ENCODE measurements at places on chromosomes 6 and 20. TPM values are rescaled to one million over a fixed set of nuclear protein-coding genes. Genes with fewer than 3 reads are reported as not detected.

DNA sequence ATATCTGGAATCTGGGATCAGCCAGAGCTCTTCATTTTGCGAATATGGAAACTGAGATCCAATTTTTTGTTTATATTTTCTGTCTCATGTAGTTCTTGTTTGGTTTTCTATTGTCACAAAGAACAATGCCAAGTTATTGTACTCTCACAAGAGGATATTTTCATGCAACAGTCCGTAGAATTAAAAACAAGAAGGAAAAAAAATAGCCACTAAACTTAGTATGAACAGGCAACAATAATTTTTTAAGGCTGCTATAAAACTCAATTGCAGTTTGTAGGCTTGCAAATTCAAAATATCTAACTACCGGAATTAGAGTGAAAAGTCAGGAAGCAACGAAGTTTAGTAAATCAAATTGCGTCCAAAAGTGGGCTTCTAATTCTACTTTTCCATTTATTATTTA is 1.2 kb downstream of the POPDC3 start:
- no peaks in the 10 kb centered on the region for H3K36me3 ChIP-seq
- no peak overlapping the region for H3K27ac ChIP-seq
- H3K27me3 ChIP-seq = peaks cover 2% of the 10 kb centered on the region
- peaks cover 3% of the 10 kb centered on the region for H3K4me1 ChIP-seq

Gene COL11A2
- total RNA-seq = 3.8 TPM

Gene SFTA2
- total RNA-seq = not detected

- no peak overlapping the region for H3K4me3 ChIP-seq
- H3K36me3 ChIP-seq = peaks cover 12% of the 10 kb centered on the region
- no peak for DNase-seq
- no peak overlapping the region for H3K27ac ChIP-seq
- H3K4me1 ChIP-seq = peaks cover 4% of the 10 kb centered on the region
Measured at GRCh38 chr20:46631212-46631869, 19.9 kb downstream of the SLC13A3 start.

GRCh38 chr6:110609101-110609500 is 132.7 kb upstream of the SLC22A16 start:
- H3K36me3 ChIP-seq = no peaks in the 10 kb centered on the region
- DNase-seq = no peak
- H3K4me1 ChIP-seq = no peaks in the 10 kb centered on the region
- no peak overlapping the region for H3K4me3 ChIP-seq

DNA sequence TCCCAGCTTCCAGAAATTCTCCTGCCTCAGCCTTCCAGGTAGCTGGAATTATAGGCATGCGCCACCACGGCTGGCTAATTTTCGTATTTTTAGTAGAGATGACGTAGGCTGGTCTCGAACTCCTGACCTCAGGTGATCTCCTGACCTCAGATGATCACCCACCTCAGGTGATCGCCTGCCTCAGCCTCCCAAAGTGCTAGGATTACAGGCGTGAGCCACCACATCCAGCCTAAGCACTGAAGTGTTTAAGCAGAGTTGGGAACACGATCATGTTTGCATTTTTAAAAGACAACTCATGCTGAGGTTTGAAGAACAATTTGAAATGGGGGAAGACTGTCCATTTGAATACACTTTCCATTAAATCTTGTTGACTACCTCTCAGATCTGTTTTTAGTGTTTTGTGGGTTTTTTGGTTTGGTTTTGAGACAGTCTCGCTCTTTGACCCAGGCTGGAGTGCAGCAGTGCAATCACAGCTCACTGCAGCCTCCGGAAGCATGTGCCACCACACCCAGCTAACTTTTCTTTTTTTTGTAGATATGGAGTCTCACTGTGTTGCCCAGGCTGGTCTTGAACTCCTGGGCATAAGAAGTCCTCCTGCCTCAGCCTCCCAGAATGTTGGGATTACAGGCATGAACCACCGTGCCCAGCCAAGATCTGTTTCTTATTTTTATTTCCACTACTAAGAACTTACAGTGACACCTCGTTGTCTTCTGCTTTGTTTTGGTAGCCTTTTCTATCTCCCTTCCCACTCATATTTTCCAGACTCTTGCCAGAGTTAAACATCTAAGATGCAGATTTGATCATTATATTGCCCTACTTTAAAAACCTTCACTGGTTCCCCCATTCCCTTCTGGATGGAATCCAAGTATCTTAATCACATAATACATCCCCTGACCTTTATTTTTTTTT is 5.5 kb downstream of the CASP8AP2 start:
- DNase-seq = no peak
- H3K4me1 ChIP-seq = peaks cover 4% of the 10 kb centered on the region
- no peaks in the 10 kb centered on the region for H3K27me3 ChIP-seq
- no peaks in the 10 kb centered on the region for H3K36me3 ChIP-seq
- H3K27ac ChIP-seq = no peak overlapping the region

All from glutamatergic neuron (in vitro differentiated cells).